D721Med (cell line): ENCODE measurements at places on chromosomes 7 and 10.

- no peak for DNase-seq
Observed at GRCh38 chr7:93968911-93969620, 35.1 kb downstream of the BET1 start.

DNA sequence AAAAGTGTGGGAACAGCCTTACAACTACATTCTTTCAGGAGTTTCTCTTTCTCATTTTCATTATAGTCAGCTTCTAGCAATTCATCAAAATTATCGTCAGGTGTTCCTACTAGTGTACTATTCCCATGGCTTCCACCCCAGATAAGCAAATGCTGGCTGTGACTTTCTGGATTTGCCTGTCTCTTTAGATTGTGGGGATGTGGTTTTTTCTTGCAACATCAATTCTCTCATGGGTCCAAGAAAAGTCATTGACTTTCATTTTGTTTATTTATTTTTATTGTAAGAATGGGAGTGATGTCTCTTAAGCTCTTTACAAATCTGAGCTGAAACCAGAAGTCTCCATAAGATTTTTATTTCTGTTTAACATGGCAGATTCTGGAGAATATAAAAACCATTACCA is 349.7 kb upstream of the SEMA3C start:
- DNase-seq = no peak

- DNase-seq = no peak
Observed at GRCh38 chr7:127793582-127793981, 141.6 kb downstream of the SND1 start.

GRCh38 chr7:80918909-80919721 is at the start of gene SEMA3C:
TSS of gene SEMA3C (minus strand) at chr7:80919051. CDS start at chr7:80916781, 2,270 bp downstream.
- no peak for DNase-seq
